Left renal pelvis (tissue), 4 donors: ENCODE measurements at places on chromosomes 3 and 15. TPM values are rescaled to one million over a fixed set of nuclear protein-coding genes. Genes with fewer than 3 reads are reported as not detected.

The LRRIQ4 gene
- 0.10 TPM for polyA plus RNA-seq

The USP50 gene
- polyA plus RNA-seq = 0.63 TPM

The RTP1 gene
- polyA plus RNA-seq = not detected

The TRPM1 gene
- 0.88 TPM for polyA plus RNA-seq

The CELSR3 gene
- polyA plus RNA-seq = 1.1 TPM

The PLA2G4B gene
- polyA plus RNA-seq = 8.5 TPM

The TRH gene
- 0.69 TPM for polyA plus RNA-seq

The CCDC9B gene
- polyA plus RNA-seq = 2.0 TPM

DNA sequence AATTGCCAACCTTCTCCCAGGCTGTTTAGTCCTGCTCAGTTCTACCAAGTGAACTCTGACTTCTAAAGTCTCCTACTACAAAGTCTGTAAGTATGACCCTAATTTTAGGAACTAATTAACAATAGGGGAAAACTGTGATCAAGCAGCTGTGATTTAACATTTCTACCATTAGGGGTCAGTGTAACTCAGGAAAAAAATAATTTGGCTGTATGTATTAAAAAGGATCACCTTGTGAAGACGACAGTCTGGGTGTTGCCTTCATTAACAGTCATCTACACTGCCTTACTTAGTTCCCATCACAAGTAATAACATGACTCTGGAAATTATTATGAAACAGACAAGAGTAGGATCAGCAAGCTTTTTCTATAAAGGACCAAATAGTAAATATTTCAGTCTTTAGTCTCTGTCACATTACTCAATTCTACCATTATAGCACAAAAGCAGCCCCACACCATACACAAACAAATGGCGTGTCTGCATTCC, 4.2 kb upstream of the NPHP3 start:
- no peak for DNase-seq

- no peak for DNase-seq
Observed at GRCh38 chr3:14861031-14861430, 42.3 kb downstream of the FGD5 start.

- DNase-seq = no peak
Observed at GRCh38 chr15:56042982-56043980, 49.9 kb upstream of the NEDD4 start.

DNA sequence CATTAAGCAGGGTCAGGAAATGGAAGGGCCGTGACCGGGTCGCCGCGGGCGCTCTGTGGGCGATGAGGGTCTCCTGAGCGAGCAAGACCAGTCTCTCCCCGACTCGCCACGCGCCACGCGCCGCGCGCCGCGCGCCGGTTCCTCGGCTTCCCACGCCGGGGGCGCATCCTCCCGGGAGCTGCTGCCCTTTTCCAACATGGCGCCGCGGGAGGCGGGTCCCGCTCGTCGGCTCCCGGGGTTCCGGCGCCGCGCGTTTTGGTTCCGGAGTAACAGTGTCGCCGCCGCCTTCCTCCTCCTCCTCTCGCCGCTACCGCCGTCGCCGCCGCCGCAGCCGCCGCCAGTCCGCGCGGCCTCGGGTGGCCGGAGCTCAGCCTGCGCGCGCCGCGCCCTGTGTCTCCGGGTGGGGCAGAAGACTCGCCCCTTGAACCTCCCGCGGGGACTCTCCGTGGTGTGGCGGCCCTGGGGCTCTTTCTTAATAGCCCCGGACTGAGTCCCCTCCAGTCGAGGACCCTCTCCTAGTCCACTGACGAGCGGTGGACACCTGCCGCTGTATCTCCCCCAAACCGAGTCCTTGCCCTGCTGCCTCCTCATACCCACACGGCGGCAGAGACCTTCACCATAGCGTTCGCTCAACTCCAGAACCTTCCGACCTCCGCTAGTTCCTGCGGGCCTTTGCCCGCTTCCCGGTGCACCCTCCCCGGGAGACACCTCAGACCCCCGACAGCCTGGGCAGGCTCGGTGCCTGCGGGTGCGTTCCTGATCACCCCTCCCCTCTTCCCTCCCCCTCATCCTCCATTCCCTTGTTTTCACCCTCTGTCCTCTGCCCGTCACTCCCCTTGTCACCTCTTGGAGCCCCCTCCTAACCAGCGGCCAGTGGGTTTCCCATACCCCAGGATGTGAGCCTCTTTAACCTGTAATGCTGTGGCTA, at the start of gene MAP2K5:
Gene MAP2K5 (plus strand): TSS at position 284 of the 928 bp plus-strand sequence. CDS start 633 bp downstream, at position 917.
- no peak for DNase-seq

- DNase-seq = no peak
Observed at GRCh38 chr3:94064243-94064860, 1.5 kb downstream of the NSUN3 start.

DNA sequence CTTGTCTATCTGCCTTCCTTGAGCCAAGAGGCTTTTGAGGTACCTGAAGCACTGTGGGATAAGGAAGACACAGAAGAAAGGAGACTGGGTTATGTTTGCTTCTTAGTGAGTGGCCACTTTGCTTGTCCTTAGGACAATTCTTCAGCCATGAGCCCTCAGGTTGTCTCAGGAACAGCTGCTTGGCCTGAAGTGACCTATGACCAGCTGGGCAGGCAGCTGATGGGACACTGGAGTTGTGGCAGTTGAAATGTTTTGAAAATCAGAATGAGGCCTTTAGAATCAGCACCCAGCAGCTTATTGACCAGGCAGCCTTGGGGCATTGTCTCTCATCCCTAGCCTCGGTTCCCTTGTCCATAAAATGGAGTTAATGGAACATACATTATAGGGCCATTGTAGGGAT, 37.0 kb downstream of the RBP2 start:
- DNase-seq = no peak

- DNase-seq = no peak
Observed at GRCh38 chr3:194779729-194780224, 94.1 kb downstream of the FAM43A start.

DNA sequence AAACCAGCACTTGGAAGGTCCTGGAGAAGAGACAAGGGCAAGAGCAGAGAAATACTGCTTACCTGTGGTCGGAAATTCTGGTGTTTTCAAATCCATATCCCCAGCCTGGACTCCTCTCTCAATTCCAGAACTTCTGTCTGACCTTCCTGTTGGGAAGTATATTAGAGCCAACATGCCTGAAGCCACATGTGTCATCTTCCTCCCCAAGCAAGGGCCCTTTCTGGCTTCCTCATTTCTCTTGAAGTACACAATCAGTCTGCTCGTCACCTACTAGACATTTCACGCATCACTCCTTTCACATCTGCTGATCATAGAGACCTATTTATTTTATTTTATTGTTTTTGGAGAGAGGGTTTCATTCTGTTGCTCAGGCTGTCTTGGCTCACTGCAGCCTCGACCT, 8.4 kb downstream of the PARP14 start:
- DNase-seq = no peak

DNA sequence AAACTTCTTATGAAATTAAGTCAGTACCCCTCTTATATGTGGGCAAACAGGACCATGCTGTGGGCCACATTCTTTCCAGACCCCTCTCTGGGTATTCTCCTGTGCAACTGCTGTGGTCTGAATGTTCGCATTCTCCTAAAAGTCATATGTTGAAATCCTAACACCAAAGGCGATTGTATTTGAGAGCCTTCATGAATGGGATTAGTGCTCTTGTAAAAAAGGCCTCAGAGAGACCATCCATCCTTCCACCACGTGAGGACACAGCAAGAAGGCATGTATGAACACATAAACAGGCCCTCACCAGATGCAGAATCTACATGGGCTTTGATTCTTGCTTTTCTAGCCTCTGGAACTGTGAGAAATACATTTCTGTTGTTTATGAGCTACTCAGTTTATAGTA, 68.0 kb upstream of the NAALADL2 start:
- DNase-seq = no peak

DNA sequence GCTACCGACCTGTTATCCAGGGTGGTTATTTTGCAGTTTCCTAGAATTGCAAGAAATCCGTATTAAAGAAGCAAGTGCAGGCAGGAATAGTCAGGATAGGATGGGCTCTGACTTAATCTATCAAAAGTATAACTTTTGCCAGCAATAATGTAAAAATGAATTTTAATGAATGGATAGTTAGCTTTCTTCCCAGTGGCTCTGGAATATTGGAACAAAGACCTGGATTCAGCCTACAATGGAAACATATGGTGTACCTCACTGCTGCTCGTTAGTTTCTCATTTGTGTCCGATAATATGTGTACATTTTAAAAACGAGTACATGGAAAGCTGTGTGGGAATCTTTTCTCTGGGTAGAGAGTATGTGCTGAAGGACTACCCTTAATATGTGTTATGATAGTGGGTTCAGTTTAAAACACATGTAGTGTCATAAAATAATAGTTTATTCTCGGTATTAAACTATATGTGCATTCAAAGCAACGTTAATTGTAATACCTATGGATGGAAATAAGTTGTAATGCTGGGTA, 805 bp downstream of the SERPINI1 start:
- DNase-seq = no peak

- no peak for DNase-seq
Observed at GRCh38 chr3:99716463-99716995, 78.1 kb downstream of the COL8A1 start.
